NCI-H510A (cell line): ENCODE measurements at places on chromosomes 6 and 20.

- no peak for DNase-seq
Observed at GRCh38 chr6:103456652-103457051, 1403.1 kb downstream of the HACE1 start.

DNA sequence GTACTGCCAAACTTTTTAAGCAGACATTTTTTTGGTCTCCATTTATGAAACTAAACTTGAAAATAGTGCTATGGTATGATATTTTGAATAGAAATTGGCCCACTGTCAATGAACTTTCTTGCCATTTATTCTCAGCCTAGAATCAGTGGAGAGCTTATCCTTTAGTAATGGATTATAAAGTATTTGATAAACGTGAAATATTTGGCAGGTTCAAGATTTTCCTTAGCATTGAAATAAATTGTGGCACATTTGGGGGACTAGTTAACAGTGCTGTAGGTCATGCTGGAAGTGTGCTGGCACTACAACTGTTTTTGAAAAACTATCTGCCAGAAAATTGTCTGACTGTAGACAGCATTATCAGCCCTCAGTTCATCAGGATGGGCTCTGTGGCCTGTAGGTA is 2.1 kb downstream of the PRSS35 start:
- DNase-seq, result no peak

DNA sequence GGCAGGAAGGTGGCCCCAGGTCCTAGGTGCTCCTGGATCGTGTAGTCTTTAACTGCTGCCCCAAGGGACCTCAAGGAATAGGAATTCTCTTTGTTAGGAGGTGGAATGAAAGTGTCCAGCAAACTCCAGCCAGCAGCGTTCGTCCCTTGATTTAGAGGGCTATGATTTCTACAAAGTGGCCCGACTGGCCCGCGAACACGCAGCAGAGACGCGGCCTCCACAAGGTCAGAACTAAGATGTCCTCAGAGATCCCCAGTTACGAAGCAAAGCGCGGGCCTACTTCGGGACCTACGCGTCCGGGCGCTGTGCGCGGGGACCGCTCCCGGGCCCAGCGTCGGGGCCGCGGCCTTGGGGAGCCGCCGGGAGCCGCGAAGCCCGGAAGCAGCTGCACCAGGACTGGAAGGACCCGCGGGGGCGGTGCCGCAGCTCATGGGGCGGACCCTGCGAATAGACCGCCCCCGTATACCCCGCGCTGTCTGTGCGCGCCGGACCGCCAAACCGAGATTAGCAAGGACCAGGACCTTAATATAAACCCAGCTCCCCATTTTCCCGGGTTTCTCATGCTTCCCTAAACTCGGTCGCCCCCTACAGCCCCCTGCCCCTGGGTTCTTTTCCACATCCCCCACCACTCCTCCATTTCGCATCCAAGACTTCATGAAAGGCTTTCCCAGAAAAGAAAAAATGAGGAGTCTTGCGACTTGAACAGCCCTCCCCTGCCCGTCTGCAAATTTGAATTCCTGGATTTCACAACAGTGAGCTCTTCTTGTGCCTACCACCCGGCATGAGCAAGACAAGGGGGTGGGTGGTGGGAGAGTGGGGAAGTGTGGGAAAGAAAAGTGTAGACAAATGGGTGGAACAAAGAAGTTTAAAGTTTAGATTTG is at the start of gene C6orf47:
Gene C6orf47, minus strand, starts transcription at position 398 of the 881 bp plus-strand sequence. CDS start 831 bp downstream, outside the sequence.
- peak; percentile 89 for DNase-seq

- no peak for DNase-seq
Observed at GRCh38 chr6:129370268-129370916, 339.6 kb downstream of the ARHGAP18 start.
